ENCODE measurements at places on chromosomes 4 and X. TPM values are rescaled to one million over a fixed set of nuclear protein-coding genes. Genes with fewer than 3 reads are reported as not detected.

GRCh38 chr4:31392923-31393322, 672.8 kb downstream of the PCDH7 start:
- no peak for DNase-seq

DNA sequence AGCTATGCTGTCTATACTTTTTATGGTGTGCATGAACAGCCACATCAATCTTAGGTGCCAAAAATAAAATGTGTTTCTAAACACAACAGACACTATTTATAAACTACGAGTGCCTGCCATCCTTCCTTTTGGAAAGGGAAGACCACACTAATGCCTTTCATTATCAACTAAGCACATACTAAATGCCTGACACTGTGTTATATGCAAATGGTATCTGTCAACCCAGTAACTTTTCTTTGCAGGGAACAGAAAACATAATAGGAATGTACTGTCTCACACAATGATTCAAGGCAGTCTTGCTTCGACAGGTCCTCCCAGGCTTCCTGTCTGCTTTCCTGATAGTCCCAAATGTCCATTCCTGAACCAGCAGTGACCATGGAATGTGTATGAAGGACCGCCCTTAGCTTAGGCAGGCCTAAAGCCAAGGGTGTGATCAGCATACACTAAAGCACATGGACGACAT, 43.8 kb downstream of the ADGRA3 start:
- no peak for DNase-seq

DNA sequence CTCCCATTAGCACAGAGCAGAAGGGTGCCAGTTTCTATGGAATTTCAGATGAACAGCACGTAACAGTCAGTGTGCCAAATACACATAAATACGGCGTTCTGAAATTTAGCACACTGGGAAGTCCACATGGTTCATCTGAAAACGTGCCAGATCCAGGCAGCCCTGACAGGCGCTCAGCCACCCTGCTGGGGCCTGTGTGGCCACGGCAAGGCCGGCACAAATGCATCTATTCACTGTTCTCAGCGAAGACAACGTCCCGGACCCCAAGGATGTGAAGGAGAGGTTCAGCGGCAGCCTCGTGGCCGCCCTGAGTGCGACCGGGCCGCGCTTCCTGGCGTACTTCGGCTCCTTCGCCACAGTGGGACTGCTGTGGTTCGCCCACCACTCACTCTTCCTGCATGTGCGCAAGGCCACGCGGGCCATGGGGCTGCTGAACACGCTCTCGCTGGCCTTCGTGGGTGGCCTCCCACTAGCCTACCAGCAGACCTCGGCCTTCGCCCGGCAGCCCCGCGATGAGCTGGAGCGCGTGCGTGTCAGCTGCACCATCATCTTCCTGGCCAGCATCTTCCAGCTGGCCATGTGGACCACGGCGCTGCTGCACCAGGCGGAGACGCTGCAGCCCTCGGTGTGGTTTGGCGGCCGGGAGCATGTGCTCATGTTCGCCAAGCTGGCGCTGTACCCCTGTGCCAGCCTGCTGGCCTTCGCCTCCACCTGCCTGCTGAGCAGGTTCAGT, 15.6 kb downstream of the DGKQ start:
- no peak for DNase-seq

The MAGEA11 gene
- not detected for total RNA-seq

The CC2D2A gene
- 30.7 TPM for total RNA-seq

The ARHGAP36 gene
- total RNA-seq: 0.79 TPM

The GIMD1 gene
- not detected for total RNA-seq
